B cell (primary cell): ENCODE measurements at places on chromosomes 1 and 21. TPM values are rescaled to one million over a fixed set of nuclear protein-coding genes. Genes with fewer than 3 reads are reported as not detected.

The INPP5B gene
- polyA plus RNA-seq, result 27.9 and 45.4 TPM in 2 replicates

The DHRS3 gene
- 0.37 and 1.4 TPM in 2 replicates for polyA plus RNA-seq

The TTC22 gene
- polyA plus RNA-seq, result 5.1 and 7.8 TPM in 2 replicates

The FCGR3B gene
- 0.13 and 0.27 TPM in 2 replicates for polyA plus RNA-seq

The IGSF9 gene
- 0.36 and 0.89 TPM in 2 replicates for polyA plus RNA-seq

The LINGO4 gene
- not detected in 2 replicates for polyA plus RNA-seq

GRCh38 chr1:208461680-208462079, 217.5 kb upstream of the PLXNA2 start:
- H3K36me3 ChIP-seq, result no peaks in the 10 kb centered on the region
- no peak overlapping the region for H3K4me3 ChIP-seq

- no peak overlapping the region for H3K27ac ChIP-seq
- no peaks in the 10 kb centered on the region for H3K27me3 ChIP-seq
- no peak overlapping the region for H3K4me3 ChIP-seq
- no peaks in the 10 kb centered on the region for H3K36me3 ChIP-seq
Observed at GRCh38 chr1:23101101-23101827, 67.4 kb downstream of the LUZP1 start.

- DNase-seq, result peak; percentile 63
- H3K27me3 ChIP-seq, result no peaks in the 10 kb centered on the region
- peak overlapping the region; percentile 94 for H3K27ac ChIP-seq
- H3K36me3 ChIP-seq, result no peaks in the 10 kb centered on the region
Observed at GRCh38 chr21:25456672-25457071, 150.6 kb downstream of the MRPL39 start.

GRCh38 chr1:43316738-43317520, 16.1 kb downstream of the TIE1 start:
- H3K36me3 ChIP-seq, result no peaks in the 10 kb centered on the region
- no peaks in the 10 kb centered on the region for H3K27me3 ChIP-seq
- H3K27ac ChIP-seq, result no peak overlapping the region
- DNase-seq, result no peak
- no peaks in the 10 kb centered on the region for H3K4me1 ChIP-seq

- no peak for DNase-seq
- H3K36me3 ChIP-seq, result no peaks in the 10 kb centered on the region
- no peaks in the 10 kb centered on the region for H3K27me3 ChIP-seq
- no peak overlapping the region for H3K4me3 ChIP-seq
- no peaks in the 10 kb centered on the region for H3K4me1 ChIP-seq
- H3K27ac ChIP-seq, result no peak overlapping the region
Observed at GRCh38 chr21:19508844-19509243, 1105.3 kb upstream of the TMPRSS15 start.
